Right forelimb (tissue), 1 donor: ENCODE measurements at places on chromosomes 16 and 17.

GRCh38 chr16:24996301-24996700 is 18.9 kb downstream of the ARHGAP17 start:
- DNase-seq, result no peak

- peak; percentile 85 for DNase-seq
Observed at GRCh38 chr16:28291651-28292626, at the start of gene SBK1. TSS of gene SBK1 (plus strand) at chr16:28292525. CDS start at chr16:28317392, 24,867 bp downstream.

DNA sequence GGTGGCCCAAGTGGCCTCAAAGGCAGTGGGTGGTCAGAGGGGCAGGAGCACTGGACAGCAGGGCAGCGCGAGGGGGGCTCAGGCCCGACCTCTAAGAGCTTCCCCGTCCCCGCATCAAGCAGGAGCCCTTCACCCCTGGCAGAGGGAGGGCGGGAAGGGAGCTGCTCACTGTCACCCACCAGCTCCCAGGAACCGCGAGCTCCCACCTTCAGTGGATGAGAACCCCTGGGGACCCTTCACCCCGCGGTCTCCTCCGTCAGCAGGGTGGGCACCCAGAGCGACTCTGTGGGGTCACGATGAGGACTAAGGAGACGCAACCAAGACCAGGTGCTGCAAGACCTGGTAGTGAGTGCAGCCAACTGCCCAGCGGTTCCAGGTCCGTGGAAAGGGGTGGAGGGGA is 13.6 kb downstream of the CEP131 start:
- no peak for DNase-seq

DNA sequence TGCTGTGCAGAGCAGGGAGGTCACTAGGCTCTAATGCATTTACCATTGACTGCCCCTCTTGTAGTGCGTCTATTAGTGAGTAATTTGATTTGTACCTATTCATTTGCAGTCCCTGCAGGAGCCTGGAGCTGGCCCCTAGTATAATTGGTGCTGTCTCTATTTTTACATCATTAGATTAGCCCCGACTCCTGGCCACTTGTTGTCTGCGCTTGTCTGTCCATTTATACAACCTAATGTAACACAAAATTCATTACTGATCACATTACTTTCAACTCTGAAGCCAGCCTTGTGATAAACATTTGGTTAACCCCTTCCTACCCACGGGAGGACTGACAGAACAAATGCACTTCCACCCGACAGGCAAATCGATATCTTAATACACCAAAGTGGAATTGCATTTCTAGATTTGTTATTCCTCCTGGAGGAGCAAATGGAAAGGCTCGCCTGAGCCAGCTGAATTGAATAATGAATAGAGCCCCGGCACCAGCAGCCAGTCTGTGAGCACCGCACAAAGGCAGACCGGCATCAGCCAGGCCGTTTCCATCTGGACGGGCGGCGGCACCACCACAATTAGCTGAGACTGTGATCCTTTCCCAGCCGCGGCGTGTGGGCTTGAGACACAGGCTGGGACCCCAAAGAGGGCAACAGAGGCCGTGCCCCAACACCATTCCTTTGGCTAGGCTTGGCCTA is 18.7 kb upstream of the TBX2 start:
- DNase-seq, result no peak

DNA sequence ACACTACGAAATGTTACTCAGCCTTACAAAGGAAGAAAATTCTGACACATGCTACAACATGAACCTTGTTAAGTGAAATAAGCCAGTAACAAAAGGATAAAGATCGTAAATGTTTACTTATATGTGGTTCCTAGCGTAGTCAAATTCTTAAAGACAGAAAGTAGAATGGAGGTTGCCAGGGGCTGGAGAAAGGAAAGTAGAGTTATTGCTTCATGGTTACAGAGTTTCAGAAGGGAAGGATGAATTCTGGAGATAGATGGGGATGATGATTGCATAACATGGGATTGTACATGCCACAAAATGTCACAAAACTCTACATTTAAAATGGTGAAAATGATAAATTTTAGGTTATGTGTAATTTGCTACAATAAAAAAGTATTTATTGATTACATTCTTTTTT is 103.8 kb downstream of the CHD9NB start:
- no peak for DNase-seq

GRCh38 chr16:24668481-24669061 is 60.9 kb upstream of the TNRC6A start:
- no peak for DNase-seq

DNA sequence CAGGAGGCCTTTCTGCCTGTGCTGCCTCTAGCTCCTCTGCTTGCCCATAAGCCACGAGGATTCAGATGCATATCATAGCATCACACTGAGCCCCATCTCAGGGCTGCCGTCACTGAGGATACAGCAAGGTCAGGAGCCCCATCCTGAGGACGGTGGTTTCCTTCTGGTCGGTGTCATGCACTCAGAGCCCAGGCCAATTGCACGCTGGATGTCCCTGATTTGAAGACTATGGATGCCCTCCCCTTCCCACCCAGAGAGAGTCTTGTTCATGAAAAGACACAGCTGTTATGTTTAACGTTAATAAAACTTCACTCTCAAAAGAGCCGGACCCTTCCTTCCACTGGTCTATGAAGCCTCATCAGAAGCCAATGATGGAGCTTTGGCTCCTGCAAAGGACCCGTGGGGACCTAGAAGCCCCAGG is 19.9 kb downstream of the COTL1 start:
- no peak for DNase-seq

DNA sequence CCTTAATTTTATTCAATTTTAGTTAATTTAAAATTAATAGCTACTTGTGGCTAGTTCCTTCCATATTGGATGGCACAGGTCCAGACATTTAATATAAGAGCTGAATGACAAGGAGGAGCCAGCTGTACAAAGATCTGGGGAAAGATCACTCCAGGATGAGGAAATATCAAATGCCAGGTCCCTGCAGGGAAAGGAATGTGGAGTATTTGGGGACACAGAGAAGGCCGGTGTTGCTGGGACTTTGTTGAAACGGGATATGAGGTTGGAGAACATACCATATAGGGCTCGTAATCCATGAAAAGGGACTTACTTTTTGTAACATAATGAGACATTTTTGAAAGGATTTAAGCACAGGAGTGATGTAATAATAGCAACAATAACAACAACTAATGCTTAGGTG is 426.8 kb downstream of the HS3ST4 start:
- DNase-seq, result no peak

DNA sequence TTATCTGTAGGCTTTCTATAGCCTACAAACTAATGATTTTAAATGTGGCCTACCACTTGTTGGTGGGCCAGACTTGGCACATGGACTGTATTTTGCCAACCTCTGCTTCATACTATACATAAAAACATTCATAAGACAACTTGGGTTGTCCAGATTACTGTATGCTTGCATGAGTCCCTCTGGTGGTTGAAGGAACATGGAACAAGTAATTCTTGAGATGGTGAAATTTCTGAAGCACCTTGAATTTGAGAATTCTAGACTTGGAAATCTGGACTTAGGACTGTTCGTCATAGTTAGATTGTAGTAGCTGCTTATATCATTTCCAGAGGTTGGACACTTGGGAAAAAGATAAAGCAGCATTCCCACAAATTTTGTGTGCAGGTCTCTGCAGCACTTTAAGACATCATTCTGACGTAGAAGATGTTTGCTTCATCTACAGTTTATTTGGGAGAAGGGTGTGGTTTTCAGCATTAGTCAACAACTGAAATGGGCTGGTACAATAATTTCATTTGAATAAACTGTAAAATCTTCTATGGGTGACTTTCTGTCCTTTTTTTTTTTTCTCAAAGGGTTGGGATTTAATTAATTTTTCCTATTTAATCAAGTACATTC is 31.2 kb downstream of the NFATC3 start:
- DNase-seq, result no peak

DNA sequence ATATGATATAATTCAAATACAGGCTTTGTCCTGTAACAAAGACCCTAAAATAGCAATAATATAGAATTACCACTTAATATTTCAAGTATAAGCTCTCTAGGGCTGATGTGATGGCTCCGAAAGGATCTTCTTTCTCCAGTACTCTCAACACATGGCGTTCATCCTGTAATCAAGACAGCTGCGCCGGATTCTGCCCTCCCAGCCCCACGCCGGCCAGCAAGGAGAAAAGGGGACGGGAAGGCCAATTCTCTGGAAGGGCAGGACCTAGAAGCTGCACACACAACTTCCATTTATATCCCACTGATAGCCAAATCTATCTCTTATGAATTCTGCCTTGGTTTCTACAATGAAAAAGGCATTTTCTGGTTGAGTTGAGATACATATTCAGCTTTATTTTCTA is 32.0 kb downstream of the CCDC182 start:
- DNase-seq, result no peak

DNA sequence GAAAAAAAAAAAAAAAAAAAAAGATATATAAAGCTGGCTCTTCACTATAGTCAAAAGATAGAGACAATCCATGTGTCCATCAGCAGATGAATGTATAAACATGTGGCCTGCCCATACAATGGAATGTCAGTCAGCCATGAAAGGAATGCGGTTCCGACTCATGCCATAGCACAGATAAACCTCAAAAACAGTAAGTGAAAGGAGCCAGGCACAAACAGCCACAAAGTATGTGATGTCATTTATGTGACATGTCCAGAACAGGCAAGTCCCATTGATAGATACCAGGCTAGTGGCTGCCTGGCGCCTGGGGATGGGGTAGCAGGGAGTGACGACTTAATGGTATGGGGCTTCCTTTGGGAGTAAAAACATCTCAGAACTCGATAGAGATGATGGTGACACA is 155.7 kb downstream of the CMIP start:
- DNase-seq, result no peak

DNA sequence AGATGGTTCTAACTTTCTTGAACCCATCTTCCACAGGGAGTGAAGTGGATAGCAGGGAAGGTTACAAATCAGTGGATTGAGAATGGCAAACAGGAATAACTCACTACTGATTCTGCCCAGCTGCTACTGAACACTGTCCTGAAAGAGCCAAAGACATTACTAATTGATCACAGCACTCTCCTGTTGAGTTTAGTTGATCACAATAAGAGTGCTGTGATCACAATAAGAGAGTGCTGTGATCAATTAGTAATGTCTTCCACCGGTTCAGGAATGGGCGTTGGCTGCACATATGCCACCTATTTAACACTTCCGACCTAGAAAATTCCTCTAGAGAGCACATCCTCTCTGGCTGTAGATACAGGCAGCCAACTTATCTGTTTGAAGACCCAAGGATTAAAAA is 11.4 kb downstream of the CFAP97D1 start:
- DNase-seq, result no peak

DNA sequence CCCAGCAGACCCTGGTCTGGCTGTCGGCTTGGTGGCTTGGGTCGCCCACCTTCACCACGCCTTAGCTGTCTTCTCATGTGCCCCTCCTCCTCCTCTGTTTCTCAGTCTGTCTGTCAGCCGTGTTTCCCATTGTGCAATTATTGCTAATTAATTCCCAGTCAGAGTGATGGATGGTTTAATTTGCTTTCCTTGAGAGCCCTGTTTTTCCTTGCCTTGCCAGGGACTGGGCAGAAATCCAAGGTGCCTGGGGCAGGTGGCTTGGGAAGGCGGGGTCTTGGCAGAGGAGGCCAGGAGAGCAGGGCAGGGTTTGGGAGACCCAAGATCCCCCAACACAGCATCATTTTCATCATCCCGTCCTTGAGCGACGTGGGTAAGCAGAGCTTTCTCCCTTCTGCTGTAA is 21.3 kb downstream of the NECAB2 start:
- DNase-seq, result no peak

- DNase-seq, result no peak
Observed at GRCh38 chr17:65727246-65727645, 165.8 kb upstream of the AXIN2 start.

- DNase-seq, result no peak
Observed at GRCh38 chr16:83004868-83005652, 378.3 kb downstream of the CDH13 start.

GRCh38 chr16:11556945-11557720 is 29.6 kb downstream of the LITAF start:
- DNase-seq, result no peak

DNA sequence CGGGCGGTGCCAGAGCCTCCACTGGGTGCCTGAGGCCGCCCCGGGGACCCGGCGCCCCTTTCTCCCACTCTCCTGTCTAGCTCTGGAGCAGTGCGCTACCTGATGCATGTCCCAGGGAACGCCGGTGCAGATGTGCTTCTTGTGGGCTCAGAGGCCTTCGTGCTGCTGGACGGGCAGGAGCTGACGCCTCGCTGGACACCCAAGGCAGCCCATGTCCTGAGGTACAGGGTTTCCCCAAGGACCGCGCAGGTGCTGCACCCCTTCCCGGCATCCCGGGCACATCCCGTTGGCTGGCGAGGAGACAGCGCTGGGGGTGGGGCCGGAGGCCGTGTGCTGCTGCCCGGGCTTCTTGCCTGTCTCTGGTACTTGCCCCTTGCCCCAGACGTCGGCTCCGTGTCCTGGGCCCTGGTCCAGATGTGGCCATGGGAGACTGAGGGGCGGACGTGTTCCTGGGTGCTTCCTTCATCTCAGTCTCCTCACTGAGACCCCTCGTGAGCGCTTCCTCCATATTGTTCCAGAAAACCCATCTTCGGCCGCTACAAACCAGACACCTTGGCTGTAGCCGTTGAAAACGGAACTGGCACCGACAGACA is 12.5 kb downstream of the RGS11 start:
- DNase-seq, result no peak

- DNase-seq, result no peak
Observed at GRCh38 chr17:27519550-27519949, 63.3 kb downstream of the KSR1 start.

DNA sequence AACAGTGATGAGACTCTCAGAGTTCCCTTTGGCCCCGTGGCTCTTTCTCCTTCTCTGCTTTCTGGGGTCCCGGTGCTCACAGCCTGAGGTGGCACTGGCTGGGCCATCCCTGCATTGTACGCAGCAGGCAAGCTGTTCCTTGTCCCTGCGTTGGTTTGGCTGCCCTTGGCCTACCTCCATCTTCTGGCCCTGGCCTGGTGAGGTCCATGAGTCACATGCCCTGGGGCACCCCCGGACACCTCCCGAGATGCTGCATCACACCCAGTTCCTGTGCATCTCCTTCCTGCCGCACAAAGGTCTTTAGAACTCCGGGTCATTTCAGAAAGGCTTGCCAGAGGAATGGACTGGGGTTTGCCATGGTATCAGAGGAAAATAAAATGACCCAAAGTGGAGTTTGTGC is 9.5 kb downstream of the SULT1A2 start:
- no peak for DNase-seq

- no peak for DNase-seq
Observed at GRCh38 chr17:12522336-12522735, 143.4 kb upstream of the MYOCD start.

- DNase-seq, result no peak
Observed at GRCh38 chr16:75733305-75734211, 7.3 kb upstream of the CPHXL start.

- DNase-seq, result no peak
Observed at GRCh38 chr17:27038676-27039075, 255.2 kb upstream of the WSB1 start.
